ENCODE measurements at places on chromosomes 12 and 14.

GRCh38 chr12:85325442-85325841 is 45.4 kb downstream of the ALX1 start:
- DNase-seq = no peak

DNA sequence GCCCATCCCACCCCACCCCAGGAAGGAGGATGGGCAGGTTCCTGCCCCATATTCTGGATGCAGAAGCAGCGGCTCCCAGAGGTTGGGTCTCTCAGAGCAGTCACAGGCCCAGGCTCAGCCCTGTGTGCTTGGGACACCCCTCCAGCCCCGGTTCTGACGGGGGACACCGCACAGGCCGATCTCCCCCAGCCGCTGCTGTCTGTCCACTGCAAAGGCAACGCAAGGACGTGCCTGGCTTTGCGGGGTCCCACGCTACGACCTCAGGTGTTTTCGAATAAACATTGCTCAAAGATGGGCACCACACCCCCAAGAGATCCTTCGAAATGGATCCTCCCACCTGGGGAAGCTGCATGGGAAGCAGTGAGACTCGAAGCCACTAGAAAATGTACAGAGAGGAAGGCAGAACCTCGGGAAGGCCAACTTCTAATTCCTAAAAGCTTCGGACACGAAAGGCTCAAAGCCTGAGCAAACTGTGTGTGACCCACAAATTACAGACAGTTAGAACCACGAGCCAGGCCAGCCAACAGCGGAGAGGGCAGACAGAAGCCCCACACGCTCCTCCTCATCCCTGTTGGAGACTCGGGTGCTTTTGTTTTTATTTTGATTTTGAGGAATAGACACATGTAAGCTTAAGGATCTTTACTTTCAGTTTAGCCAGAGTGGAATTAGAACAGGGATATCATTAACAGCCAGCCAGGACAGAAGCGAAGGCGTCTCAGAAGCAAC is 10.8 kb downstream of the C14orf180 start:
- DNase-seq = no peak

GRCh38 chr12:46915082-46915481 is 89.3 kb upstream of the SLC38A4 start:
- DNase-seq = no peak

- peak; percentile 95 for DNase-seq
Observed at GRCh38 chr14:37168721-37169120, 3.7 kb downstream of the SLC25A21 start.

- no peak for DNase-seq
Observed at GRCh38 chr12:89163918-89164317, 188.4 kb downstream of the DUSP6 start.

DNA sequence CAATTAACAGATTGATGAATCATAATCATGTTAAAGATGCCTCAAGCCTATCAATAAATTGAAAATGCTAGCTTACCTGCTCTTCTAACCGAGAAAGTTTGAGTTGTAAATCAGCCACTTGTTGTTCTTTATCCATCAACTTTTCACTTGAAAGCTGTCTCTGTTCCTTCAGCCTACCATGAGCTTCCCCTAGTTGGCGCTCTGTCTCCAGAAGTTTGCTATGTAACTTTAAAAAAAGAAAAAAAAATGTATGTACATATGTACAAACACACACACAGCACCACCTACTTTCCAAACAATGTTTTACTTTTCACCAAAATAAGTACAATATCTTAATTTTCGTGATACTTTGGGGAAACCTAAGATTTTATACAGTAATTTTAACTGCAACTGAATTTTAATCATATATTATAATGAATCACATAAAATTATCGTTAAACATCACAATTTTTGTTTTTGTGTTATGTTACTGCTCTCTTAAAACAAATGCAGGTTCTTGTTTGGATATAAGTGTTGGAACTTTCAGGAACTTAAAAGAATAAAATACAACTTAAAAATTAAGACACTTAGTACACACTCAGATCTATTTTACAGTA is 101.2 kb downstream of the EEA1 start:
- peak; percentile 28 for DNase-seq

- no peak for DNase-seq
Observed at GRCh38 chr12:3085341-3086139, 8.4 kb downstream of the TSPAN9 start.

DNA sequence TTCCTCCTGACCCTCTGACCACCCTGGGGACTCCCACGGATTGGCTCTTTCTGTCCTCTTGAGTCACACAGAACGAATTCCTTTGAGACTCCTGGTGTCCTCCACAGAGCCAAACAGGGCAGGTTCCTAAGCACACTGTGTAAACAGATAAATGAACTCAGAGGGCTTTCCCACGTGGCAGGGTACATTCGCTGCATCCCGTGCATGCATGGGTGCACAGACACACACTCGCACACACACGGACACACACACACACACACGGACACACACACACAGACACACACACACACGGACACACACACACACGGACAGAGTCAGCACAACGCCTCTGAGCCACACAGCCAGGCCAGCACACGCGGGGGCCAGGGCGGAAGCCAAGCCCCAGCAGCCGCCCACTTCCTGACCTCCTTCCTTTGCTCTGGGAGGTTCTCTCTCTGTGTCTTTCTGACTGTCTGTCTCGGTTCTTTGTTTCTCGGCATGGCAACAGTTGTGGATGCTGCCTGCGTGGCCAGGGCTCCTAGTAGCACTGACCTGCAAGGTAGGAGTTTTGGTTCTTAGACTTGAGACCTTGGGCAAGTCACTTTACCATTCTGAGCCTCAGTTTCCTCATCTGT is 706 bp downstream of the CRACR2A start:
- DNase-seq = no peak

- no peak for DNase-seq
Observed at GRCh38 chr14:55822906-55823305, 242.9 kb downstream of the KTN1 start.

- no peak for DNase-seq
Observed at GRCh38 chr14:100341301-100342031, 18.3 kb downstream of the SLC25A47 start.

DNA sequence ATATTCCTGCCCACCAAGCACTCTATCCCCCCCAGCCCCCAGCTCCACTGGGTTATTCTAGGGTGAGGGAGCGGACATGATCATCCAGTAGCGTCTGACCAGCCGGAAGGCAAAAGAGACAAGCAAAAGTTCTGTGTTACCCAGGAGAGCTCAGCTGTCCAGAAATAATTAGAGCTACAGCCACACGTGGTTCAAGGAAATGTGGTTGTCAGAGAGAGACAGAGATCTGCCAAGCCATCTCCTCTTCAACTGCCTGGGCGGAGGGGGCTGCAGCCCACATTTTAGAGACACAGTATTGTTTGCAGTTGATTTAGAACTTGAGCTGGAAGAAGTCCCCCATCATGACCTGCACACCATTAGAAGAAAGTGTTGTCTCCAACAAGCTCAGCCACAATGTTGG is 30.4 kb downstream of the DAO start:
- no peak for DNase-seq

DNA sequence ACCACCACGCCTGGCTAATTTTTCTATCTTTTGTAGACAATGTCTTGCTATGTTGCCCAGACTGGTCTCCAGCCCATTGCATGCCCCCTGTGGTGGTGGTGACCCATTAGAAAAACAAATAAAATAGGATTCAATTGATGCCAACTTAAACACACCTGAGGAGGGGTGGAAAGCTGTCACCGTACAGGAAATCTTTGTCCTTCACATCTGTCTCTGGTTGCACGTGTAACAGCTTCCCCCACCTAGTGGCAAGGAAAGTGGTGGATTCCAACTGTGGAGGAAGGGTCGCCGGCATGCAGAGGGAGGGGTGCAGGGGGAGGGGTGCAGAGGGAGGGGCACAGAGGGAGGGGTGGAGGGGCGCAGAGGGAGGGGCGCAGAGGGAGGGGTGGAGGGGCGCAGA is 26.1 kb upstream of the GPR68 start:
- DNase-seq = no peak

DNA sequence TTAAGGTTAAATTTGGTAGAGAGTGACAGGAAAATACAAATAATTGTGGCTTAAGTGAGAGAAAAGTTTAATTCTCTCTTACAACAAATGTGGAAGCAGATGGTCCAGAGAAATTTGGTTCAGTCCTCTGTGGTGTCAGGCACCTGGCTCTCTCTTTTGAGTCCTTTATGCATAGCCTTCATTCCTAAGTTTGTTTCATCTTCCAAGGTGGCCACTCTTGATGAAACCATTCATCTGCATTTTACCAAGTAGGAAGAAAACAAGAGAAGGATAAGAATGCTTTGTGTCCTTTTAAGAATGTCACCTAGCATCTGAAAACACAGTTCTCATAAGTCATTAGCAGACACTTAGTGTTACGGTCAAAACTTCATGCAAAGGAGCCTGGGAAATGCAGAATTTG is 442.5 kb downstream of the CCER1 start:
- no peak for DNase-seq

- DNase-seq = no peak
Observed at GRCh38 chr14:44438221-44438620, 68.9 kb downstream of the FSCB start.

- no peak for DNase-seq
Observed at GRCh38 chr14:44945264-44945663, 16.5 kb downstream of the KLHL28 start.

DNA sequence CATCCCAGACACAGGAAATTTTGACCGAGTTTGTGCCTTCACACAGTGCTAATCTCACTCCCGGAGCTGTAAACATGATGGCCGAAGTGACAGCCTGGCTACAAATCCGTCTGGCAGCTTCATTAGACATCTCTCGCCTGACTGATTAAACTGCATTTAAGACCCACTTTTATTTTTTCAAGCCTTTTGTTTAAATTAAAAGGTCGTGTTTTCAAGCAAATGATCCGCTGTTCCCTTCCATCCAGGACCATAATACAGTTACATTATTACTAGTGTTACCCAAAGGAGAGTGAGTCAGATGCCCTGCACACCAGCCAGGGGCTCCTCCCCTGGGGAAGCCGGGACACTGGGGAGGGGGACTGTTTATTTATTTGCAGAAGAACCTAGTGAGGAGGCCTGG is 200.2 kb downstream of the EXOC5 start:
- no peak for DNase-seq

DNA sequence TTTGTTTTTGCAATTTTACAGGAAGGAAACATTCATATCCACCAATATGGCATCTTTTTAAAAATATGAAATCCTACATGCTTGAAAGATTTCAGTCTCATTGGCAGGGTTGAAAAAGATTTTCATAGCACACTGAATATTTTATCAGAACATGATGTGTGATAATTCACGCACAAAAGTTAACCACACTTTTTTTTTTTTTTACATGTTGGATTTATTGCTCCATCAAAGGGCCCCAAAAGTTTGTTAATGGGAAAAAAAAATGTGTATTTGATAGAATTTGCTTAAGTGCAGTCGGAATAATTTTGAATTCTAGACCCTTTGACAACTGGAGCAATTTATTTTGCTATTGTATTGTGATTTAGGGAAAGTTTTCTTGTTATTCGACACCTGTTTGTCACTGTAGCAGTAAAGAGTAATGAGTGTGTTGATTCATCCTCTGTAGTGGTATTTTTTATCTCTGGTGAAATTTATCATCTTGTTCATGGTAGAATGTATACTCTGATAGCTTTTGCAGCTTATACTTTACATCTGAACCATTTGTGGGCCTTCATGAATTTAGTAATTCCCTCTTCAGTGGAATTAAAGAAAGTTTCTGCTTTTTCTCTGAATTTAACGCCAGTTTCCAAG is 1.1 kb downstream of the EML1 start:
- DNase-seq = no peak

DNA sequence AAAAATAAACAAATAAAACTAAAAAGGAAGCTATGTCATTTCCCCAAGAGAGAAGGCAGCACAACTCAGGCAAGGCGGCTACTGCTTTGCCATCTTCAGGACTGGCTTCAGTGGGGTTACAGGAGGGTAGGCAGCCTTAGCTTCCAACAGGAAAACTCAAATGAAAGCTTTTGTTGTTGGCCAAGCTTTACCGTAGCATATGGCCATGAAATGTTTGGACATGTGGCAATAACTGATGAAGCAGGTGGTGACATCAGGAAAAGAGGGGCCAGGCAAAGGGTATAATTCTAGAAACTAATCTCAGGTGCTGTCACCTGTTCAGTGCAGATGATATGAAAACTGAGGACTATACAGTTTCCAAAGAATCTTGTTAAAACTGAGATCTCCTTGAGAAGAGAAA is 22.8 kb upstream of the NPFF start:
- DNase-seq = no peak

DNA sequence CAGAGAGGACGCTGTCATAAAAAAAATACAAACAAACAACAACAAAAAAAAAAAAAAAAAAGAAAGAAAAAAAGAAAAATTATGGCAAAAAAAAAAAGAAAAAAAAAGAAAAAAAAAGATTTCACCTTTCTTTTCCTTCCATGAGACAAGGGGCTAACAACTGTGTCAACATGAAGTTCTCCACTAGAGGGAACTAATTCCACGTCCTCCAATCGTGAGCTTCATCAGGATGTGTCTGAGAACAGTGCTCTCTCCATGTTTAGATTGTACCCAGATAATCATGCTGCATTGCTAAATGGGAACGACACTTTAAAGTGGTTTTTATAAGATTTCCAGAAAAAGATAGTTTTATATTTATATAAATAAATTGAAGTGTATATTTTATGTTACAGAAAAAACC is 96.2 kb upstream of the PTPRB start:
- DNase-seq = no peak

- DNase-seq = no peak
Observed at GRCh38 chr14:61101803-61102548, 120.9 kb downstream of the SLC38A6 start.

DNA sequence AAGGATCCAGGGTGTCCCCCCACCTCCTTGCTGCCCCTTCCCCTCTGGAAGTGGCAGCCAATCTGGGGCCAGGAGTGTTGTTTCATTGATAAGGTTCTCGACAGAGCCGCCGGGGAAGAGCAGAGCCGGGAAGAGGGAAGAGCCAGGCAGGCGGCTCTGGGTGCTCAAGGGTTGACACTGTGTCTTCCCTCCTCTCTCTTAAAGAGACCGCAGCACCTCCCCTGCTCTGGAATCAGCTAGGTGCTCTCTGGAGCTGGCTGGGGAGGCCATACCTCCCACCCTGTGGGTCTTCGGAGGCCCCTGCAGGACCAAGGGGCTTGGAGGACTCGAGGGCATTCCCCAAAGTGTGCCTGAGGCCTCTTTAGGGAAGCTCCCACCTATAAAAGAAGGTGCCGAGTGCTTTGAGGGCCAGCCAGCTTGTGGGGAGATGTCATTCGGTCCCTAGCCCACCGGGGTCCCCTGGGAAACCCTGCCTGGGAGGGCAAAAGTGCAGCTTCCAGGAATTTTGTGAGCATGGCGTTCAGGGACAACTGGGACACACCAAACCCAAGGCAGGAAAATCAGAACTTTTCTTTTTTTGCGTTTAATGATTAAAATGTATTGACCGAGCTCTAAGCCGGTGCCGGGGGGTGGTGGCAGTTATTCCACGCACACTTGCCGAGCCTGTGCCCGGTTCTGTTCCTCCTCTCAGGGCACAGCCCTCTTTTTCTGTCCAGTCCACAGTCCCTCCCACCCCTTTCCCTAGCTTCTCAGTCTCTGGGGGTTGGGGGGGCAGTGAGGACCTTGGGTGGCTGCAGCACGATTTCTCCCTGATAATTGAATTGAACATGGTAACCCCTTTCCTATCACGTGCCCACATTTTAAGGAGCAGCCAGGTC is 3.0 kb downstream of the SETD1B start:
- peak; percentile 61 for DNase-seq
